ENCODE measurements at places on chromosomes 1 and 21.

GRCh38 chr1:89887270-89887669, 66.4 kb downstream of the LRRC8D start:
- DNase-seq: no peak

DNA sequence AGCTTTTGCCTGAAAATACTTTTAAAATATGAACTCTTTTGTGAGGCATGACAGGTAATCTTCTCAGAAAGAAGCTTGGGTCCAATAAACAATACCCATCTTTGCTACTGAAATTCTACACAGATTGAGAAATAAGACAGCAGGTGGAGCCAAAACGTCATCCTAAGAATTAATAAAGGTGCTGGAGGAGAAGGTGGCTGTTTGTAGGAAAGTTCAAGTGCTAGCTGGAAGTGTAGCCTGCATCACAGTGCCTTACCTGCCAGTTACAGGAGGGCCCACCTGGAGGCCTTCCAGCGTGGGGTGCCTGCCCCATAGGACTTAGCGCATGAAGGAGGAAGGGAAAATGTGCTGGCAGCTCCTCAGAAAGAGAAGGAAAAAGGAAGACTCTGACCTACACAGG, 93.7 kb downstream of the TTC3 start:
- no peak for DNase-seq

DNA sequence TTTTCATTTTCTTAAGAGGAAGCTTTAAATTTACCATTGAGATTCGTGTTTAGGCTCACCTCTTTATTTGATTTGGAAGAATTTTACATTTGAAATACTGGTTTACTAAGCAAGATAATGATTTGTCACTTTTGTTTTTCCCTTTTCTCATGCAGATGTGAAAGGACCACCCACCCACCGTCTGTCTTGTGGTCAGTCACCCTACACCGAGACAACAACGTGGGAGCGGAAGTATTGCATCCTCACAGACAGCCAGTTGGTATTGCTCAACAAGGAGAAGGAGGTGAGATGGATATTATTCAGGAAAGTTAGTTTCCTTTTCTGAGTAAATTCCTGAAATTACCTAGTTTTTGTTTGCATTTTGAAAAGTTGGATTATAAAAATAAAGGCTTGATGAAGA, 189.5 kb downstream of the RASAL2 start:
- DNase-seq: no peak

DNA sequence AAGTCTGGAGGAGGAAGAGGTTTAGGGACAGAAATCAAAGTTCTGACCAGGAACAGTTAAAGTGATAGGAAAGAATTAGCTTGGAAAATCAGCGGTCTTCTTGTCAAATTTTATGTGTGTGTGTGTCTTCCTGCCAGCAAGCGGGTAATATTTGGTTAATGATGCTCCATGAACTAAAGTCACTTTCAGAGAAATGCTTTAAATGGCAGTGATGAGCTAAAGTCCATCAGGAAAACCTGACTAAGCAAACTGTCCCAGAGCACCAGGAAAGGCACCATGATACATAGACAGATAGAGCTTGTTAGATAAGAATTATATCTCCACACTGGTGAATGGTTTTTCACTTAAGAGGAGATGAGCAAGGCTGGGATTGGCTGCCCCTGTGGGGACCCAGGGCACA, 10.0 kb upstream of the CDC14A start:
- no peak for DNase-seq

- no peak for DNase-seq
These were observed 97.2 kb downstream of the BCAR3 start for GRCh38 chr1:93584261-93585003.

DNA sequence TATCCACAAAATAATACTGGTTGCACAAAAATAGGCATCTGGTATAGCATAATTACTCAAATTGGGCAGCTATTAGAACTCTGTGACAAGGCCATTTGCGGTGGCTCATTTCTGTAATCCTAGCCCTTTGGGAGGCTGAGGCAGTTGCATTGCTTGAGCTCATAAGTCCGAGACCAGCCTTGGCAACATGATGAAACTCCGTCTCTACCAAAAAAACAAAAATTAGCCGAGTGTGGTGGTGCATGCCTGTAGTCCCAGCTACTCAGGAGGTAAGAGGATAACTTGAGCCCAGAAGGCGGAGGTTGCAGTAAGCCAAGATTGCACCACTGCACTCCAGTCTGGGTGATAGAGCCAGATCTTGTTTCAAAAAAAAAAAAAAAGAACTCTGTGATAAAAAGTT, 36.7 kb downstream of the PLPP3 start:
- DNase-seq: no peak

All from head of caudate nucleus (tissue), 42 donors.